ENCODE measurements at places on chromosomes 1 and 21.

- DNase-seq = no peak
Observed at GRCh38 chr1:912740-913301, 10.9 kb upstream of the SAMD11 start.

- DNase-seq = no peak
Observed at GRCh38 chr1:177659281-177659680, 310.6 kb downstream of the SEC16B start.

DNA sequence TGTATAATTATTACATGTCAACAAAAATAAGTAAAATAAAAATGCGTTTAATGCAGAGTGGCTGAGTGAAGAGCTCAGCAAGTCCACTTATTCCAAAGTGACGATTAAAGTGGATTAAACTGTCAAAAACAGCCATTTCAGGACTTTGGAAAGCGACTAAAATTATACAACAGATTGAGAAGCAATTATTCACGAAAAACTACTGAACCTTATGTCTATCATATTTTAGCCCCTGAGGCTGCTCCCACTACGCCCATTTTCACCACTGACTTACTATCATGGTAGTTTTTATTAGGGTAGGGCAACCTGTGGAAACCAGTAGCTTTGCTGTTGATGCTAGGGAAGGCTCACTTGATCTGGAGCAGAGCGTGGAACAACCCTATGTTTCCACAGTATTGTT is 114.3 kb upstream of the GPR52 start:
- no peak for DNase-seq

- DNase-seq = no peak
Observed at GRCh38 chr1:157101149-157101548, 1.5 kb upstream of the ETV3L start.

- no peak for DNase-seq
Observed at GRCh38 chr1:235783148-235783776, 83.4 kb downstream of the LYST start.
